ENCODE measurements at places on chromosomes 6 and 20.

- DNase-seq: peak; percentile 31
These were observed 133.7 kb downstream of the MYO6 start for GRCh38 chr6:75882734-75883133.

- peak; percentile 1 for DNase-seq
These were observed 402.1 kb downstream of the EPHA7 start for GRCh38 chr6:93017213-93017612.

DNA sequence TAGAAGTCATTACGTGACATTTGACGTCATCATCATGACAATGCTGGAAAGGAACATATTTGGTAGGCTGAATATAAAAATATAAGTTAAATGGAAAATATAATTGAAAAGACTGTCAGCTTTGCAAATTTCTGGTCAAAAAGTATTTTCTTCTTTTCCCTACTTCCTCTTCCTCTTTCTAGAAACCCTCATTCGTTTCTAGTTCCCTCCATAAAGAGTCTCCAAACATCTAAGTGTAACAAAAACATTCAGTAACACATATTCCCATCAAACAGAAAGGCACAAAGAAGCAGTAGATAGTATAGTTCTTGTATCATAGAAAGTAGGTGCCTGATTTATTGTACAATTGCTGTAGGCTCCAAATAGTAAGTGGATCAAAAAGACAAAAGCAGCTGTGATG lies 150.8 kb upstream of the FAM83B start:
- DNase-seq: no peak

DNA sequence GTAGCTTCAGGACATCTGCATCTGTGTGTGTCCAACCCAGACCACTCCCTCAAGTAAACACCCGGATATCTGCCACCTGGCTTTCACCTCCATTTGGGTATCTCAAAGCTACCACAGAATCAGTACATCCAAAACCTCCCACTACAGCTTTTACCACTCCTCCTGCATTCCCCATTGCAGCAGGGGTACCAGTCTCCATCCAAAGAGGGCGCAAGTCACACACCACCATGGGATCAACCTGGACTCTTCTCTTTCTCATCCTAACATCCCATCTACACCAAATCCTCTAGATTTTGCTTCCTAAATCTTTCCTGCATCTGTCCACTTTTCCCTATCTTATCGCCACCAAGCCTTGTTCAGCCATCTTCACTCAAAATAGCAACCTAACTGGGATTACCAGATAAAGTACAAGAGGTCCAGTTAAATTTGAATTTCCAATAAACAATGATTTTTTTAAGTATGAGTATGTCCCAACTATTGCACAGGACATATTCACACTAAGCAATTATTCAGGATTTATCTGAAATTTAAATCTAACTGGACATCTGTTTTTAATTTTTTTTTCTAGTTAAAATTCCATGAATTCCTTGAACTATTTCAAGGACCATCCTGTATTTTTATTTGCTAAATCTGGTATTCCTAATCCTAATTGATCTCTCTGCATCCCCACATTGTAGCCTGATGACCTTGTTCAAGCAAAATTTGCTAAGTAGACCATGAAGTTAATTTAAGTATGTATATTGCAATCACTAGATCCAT lies 164.3 kb upstream of the MLN start:
- no peak for DNase-seq

DNA sequence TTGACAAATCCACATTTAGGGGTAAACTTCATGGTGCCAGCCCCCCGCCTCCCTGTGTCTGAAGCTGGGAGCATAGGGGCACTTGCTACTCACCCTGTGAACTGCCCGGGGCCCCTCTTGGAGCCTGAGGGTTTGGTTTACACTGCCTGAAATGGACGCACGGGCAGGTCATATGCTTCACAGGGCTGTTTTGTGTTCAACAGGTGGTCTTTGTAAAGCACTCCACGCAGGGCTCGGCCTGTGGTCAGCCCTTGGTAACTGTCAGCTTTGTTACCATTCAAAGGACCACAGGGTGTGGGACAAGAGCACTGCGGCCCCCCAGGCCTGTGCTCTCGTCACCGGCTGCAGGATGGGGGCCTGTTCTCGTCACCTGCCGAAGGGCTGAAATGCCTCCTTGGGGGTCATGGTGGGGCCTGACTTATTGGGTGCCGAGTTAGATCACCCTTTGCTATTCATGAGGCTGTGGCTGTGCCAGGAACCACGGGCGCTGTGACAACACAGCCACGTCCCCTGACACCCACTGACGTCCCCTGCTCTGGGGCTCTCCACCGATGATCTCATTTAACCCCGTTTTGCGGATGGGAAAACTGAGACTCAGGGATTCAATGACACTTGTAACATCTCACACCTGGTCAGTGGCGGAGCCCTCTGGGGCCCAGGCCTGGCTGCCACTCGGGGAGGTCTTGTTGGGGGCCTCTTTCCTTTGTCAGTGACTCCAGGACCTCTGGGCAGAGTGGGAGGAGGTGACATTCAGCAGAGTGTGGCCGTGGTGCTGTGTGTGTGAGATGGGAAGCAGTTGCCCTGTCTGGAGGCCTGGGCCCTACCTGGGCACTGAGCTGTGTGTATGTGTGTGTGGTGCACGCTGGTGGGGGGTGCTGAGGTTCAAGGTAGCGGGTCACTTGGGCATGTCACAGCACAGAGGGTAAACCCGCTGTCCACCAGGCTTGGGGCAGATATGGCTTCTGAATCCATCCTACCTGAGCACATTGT lies 24.9 kb downstream of the ZBP1 start:
- no peak for DNase-seq

- no peak for DNase-seq
These were observed 61.2 kb downstream of the EYA2 start for GRCh38 chr20:46955601-46956556.

- DNase-seq: no peak
These were observed 300.4 kb downstream of the C6orf118 start for GRCh38 chr6:165008971-165009370.

DNA sequence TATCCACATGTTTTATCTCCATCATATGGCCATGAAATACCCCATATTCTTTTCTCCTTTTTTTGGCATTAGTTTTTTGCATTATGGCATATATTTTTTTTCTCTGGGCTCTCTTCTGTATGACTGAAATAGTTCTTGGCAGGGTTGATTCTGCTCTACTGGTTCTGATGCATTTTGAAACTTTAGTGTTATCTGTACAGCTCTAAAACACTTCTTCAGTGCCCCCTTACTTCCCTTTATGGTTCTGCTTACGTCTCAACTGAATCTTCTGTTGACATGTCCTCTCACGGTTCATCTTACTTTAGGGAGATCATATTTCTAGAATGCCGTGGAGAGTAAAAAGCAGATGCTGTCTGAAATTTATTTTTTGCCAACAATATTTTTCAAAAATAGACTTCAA lies 23.2 kb upstream of the TXNDC5 start:
- DNase-seq: no peak
